ENCODE measurements at places on chromosomes 2 and 18.

- DNase-seq = no peak
These were observed 77.4 kb downstream of the ACTR3 start for GRCh38 chr2:113967272-113967671.

DNA sequence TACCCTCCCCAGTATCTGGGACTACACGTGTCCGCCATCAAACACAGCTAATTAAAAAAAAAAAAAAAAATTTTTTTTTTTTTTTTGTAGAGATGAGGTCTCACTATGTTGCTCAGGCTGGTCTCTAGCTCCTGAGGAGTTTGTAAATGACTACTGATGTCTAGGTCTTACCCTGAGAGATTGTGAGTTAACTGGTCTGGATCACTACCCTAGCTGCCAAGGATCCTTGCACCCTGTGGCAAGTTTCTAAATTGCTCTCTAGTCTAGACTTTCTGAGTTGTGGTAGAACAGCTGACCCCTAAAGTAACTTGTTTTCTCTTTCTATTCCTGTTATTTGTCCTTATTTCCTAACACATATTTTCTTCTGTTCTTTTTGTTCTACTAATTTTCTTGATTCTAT is 44.5 kb downstream of the ABHD3 start:
- no peak for DNase-seq

DNA sequence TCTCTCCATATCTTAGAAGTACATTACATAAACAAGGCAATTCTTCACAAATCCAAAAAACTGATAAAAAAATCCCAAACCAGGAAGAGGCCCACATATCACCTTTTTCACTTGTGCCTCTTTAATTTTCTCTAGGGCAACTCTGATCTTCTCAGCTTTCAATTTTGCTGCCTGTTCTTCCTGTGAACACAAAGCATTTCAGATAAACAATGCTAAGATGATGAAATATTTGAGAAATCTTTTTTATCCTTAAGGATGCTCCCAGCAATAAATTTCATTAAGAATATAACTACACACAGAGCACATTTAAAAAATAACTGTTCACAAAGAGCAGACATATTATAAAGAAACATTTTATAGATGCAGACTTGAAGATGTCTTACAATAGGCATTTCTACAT is 73.4 kb downstream of the RAPH1 start:
- DNase-seq = no peak

- no peak for DNase-seq
These were observed 162.5 kb downstream of the RAD51AP2 start for GRCh38 chr2:17355608-17356329.

GRCh38 chr2:218404351-218405085 is 4.8 kb downstream of the CTDSP1 start:
- DNase-seq = no peak

- no peak for DNase-seq
These were observed 198.5 kb downstream of the UBE2E3 start for GRCh38 chr2:181178823-181179412.

DNA sequence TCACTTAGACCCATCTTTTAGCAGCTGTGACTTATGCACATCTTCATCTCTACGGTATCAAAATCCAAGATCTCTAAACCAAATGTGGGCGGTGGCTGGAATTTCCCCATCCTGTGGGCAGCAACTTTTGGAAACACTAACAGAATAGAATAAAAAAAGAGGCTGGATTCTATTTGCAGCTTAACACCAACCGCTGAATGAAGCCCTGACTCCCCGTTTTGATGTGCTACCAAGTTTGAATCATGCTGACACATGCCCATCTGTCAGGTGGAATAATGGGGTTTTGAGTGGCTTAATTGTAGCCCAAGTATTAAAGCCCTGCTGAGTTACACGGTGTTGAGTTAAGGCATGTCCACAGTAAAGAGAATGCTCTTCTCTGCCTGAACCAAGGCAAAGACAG is 165.2 kb downstream of the MTCL1 start:
- no peak for DNase-seq

- no peak for DNase-seq
These were observed 22.9 kb downstream of the DARS1 start for GRCh38 chr2:135962366-135963123.

DNA sequence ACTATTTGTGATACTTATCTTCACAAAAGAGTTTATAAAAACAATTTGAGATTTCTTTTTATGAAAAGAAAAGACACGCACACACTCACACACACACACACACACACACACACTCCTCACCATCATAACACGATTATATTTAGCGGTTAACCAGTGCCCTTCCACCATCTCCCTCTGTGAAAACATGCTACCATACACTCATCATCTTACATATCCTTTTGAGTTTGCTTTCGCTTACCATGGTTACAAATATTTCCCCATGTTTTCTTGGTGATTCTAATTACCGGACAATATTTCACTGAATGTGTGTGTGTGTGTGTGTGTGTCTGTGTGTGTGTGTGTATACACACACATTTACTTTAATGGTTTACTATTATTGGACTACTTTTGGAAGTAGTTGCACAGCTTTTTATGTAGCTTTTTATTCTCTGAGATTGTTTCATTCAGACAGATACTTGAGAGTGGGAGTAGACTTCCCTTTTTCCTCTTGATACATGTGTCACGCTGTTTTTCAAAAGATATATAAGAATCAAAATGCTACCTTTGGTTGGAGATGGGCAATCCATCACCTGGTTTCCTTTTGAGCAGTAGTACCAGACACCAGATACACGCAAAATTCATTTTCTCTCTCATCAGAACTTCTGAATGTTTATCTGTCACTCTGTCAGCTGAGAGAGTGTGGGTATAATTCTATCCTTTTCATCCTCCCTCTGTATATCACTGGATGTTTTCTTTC is 138.1 kb downstream of the SETBP1 start:
- no peak for DNase-seq

GRCh38 chr18:5122272-5122671 is 74.8 kb downstream of the AKAIN1 start:
- no peak for DNase-seq

DNA sequence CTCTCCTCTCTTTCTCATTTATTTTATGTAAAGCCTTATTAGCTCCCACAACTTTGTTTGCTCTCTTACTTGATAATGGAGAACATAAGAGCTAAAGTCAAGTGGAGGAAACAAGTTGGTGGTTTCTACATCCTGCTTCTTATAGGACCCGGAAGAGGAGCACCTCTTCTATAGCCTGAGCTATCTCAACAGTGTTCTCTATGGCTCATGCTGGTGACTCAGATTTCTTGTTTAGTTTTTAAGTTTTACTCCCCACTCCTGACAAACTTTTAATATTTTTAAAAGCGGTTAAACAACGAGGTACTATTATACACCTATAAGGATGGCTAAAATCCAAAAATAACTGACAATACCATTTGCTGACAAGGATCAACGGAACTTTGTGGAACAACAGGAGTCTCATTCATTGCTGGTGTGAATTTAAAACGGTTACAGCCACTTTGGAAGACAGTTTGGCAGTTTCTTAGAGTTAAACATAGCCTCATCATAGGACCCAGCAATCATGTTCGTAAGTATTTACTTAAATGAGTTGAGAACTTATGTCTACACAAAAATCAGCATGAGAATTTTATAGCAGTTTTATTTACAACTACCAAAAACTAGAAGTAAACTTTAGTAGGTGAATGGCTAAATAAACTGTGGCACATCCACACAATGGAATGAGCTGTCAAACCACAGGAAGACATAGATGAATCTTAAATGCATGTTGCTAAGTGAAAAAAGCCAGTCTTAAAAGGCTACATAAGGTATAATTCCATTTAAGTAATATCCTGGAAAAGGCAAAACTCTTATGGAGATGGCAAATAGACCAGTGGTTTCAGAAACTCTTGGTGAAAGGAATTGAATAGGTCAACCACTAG is 12.7 kb upstream of the CDC42EP3 start:
- no peak for DNase-seq

- no peak for DNase-seq
These were observed 25.8 kb downstream of the KIF1A start for GRCh38 chr2:240794178-240794721.

GRCh38 chr18:79887181-79888000 is 64.1 kb downstream of the SLC66A2 start:
- no peak for DNase-seq

DNA sequence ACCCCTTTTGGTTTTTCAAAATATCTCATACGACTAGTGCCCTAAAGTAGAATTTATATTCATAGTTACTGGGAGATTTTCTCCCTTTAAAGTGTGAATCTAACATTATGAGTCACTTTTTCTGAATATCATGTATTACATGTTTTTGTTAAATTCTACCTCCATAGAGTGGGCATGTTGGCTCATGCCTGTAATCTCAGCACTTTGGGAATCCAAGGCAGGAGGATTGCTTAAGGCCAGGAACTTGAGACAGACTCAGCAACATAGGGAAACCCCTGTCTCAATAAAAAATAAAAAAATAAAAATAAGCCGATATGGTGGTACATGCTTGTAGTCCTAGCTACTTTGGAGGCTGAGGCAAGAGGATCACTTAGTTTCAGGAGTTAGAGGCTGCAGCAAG is 45.3 kb upstream of the UNC80 start:
- no peak for DNase-seq

- peak; percentile 34 for DNase-seq
These were observed at the start of gene DNMT3A for GRCh38 chr2:25341753-25342371. Gene DNMT3A, minus strand, starts transcription at chr2:25341925. Its CDS starts 27,941 bp downstream, at chr2:25313984.

DNA sequence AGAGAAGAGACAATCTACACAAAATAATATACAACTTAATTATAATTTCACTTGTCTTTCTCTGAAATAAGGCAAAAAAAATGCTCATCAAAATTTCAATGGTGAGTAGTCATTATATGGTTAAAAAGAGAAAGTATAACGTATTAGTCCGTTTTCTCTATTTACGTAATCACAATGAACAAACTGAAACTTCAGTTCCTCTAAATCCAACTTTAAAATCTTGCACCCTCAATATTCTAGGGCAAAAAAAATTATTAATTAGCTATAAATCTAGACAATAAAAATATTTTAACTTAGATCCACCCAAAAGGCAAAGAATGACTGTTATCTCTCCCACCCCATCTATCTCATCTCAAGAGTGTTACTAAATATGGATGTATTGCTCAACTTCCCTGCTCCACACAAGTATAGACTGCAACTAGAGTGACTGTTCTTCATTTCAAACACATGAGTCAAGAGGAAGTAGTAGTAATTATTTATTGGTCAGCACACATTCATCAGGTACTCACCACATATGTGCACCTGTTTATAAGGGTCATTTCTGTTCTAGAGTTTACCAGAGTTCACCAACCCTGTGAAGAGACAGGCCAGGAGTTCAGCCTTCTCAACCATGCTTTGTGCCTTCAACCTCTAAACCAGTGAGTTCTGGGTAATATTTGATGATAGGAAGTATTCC is 36.4 kb downstream of the STK39 start:
- DNase-seq = no peak

DNA sequence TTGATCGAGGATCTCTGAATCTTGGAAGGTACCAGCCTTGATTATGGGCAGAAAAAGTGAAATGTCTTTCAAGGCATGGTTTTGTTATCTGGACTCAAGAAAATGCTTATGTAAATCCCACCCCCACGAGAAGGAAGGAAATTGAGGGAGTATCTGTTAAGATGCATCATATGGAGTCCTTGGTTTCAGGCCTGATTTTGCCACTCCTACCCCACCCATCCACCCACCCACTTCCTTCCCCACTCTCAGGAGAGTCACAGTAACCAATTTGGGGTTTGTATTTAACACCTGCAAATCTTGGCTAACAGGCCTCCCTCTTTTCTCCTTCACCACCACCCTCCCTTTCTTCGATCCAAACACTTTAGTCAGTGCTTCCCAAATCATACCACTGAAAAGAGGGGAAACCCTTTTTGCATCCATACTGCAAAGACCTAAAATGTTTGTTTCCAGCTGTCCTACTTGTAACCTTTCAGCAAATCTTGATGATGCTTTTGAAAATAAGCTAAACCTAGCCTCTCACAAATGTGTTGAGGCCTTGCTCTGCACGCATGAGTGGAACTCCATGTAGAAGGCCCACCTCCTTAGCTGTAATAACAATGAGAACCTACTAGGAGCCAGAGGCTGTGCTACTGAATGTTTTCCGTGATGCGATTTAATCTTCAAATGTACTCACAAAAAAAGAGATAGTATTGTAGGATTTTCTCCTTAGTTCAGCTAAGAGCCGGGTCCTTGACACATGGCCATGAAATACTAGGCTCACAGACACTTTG is 34.8 kb downstream of the POU3F3 start:
- no peak for DNase-seq

GRCh38 chr2:20091305-20091991 is 40.0 kb upstream of the LAPTM4A start:
- DNase-seq = no peak

DNA sequence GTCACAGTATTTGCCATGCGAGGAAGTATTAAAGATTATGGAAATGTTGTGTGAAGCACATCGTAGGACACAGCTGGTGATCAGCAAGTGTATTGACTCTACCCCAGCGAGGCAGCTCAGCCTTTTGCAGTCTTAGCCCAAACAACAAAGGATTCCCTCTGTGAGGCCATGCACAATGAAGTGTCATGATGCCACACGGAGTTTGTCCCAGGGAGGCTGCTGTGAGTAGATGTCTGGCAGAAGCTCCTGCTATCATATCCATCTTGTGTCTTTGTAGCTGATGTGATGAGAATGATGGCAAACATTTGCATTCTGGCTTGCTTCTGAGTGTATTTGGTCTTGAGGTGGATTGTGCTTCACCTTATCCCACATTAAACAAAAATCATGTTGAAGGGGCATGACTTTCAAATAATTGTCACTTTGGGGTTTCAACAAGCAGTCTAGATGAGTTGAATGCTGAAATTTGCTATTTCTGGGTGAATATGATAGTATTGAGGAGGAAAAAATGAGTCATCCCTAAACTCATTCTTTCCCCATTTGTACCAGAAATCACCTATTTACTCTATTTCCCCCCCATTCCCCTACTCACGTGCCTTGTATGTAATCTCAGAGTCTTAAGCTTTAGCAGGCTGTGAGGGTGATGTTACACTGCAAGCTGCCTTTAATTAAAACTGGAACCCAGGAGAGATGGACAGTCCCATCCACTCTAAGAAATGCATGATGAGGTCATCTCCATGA is 273.5 kb downstream of the RNF144A start:
- no peak for DNase-seq

DNA sequence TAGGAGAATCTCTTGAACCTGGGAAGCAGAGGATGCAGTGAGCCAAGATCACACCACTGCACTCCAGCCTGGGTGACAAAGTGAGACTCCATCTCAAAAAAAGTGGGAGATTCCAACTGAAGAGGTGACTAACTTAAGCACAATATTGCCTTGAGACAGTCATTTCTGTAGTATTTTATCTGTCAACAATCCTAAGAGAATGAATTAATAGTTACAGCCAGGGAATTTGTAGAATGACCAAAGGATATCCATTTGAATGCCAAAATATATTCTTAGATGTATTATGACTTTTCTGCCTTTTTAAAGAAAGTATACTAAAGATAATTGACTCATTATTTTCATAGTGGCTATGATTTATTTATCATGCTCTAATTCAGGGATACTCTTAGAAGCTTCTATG is 40.7 kb upstream of the CCDC150 start:
- DNase-seq = no peak
